ENCODE measurements at places on chromosomes 3 and 15.

DNA sequence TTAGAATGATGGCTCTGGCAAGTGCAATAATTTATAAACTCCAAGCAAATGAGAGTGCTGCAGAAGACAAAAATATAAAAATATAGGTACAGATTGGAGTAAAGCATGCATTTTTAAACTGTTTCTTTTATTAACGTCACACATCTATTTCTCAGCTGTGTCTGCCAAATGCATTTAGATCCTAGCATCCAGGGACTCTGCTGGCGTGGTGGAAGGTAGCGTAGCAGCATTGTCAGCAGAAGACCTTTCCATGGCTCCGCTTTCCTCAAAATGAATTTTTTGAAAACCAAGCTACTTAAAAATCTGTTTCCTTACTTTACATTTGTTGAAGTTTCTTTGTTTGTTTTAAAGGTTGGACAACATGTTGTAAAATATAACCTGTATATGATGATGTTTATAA lies 16.3 kb upstream of the ATP10A start:
- DNase-seq: no peak

GRCh38 chr3:193605876-193606275 lies 12.9 kb downstream of the OPA1 start:
- peak; percentile 87 for DNase-seq

DNA sequence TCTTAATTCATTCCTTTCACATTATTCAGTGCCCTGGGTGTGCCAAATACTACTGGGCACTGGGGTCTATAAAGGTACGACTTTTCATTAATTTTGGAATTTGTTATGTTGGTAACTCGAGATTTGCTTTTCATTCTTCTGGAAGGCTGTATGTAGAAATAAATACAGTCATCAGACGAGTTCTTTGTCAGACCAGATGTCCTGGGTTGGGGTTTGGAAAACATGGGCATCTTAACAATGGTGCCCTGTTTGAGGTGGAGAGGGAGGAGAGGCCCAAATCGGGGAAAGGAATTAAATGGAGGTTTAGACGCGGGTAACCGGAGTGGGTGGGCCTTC lies 662 bp upstream of the GLCE start:
- no peak for DNase-seq

DNA sequence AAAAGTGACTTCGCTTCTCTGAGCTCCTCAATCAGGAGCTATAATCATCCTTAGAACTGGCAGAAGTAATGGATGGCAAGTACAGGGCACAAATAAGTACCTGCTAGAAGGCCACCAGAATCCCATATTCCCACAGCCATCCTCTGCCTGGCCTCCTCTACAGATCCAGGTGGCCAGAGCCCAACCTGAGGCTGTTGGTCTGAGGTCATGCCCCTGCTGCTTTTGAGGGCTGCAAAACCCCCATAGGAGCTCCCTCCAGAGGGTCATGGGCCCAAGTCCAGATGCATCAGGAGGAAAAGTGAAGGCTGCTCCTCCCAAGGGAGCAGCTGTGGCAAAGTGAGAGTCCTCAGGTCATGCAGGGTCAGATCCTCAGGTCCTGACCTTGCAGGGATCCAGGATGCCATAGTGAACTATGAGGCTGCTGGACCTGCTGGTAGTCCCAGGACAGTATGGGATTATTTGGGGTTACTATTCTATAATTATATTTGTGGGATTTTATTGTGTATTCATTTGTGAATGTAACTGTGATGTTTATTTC lies 3.0 kb upstream of the PLCD1 start:
- DNase-seq: no peak

- no peak for DNase-seq
Observed at GRCh38 chr3:188778091-188778852, 393.5 kb upstream of the TPRG1 start.

GRCh38 chr15:60591496-60592370 lies 112.8 kb upstream of the ICE2 start:
- no peak for DNase-seq

- peak; percentile 58 for DNase-seq
Observed at GRCh38 chr15:65818927-65819562, 27.0 kb upstream of the DENND4A start.

DNA sequence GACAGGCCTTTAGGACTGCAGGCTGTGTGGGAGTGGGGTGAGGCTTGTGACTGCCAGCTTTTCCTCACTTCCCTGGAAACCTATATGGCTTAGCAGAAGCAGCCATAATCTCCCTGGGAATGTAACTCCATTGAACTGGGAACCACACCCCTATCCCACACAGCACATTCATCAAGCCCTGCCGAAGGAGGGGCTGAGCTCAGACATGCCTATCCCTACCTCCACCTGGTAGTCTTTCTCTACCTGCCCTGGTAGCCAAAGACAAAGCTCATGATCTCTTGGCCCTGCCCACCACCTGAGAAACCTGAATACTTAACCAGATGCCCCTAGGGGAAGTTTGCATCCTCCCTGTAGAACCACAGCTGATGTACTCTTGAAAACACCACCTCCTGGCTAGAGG lies 219.8 kb downstream of the UNC13C start:
- no peak for DNase-seq

GRCh38 chr15:55515491-55515890 lies 7.5 kb upstream of the DNAAF4 start:
- no peak for DNase-seq

DNA sequence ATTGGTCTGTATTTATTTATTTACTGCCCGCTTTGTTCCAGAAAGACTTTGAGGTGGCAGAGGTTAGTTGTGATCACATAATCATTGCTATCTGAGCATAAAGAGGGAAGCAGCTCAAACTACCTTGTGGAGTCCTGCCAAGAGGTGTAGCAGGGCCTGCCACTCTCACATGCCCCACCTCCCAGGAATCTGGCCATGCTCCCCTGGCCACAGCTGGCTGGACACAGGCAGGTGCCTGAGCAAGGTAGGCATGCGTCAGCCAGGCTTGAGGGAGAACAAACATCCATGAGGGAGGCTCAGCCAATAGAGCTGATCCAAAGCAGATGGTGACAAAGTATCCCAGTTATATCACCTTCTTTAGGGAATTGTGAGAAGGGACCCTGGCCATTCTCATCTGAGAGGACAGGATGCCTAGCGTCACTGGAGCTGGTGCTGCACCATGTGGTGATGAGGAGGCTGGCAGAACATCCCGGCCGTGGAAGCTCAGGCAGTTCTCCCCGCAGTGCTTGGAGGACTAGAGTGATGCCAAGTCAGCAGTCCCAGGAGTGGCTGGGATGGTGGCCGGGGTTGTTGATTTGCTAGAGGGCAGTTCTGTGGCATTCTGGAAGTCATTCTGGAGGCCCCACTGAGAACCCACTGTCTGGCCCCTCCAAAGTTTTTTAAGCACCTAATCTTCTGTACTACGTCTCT lies 6.8 kb upstream of the POLG start:
- DNase-seq: no peak

GRCh38 chr3:151962912-151963311 lies 89.5 kb downstream of the SUCNR1 start:
- no peak for DNase-seq

- no peak for DNase-seq
Observed at GRCh38 chr3:156670077-156670476, 4.3 kb upstream of the TIPARP start.

- no peak for DNase-seq
Observed at GRCh38 chr3:106115557-106115956, 246.7 kb upstream of the CBLB start.

- no peak for DNase-seq
Observed at GRCh38 chr3:35487376-35487775, 151.9 kb upstream of the ARPP21 start.

- DNase-seq: no peak
Observed at GRCh38 chr3:130423064-130423463, 77.6 kb downstream of the COL6A5 start.

DNA sequence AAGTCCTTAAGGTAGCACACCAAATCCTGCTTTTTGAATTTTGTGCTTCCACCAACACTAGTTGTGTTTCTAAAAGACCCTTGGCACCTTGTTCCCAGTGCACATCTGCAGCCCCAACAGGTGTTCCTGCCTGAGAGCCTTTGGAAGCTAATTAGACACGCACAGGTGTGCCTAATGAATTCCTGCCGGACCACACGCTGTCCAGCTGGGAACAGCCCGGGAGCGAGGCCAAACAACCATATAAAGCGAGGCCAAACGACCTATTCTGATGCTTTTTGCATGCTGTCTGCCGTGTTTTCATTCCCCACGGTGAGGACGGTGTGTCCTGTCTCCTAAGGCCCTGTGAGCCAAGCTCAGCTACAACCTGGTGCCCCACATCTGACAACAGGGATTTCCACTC lies 99.5 kb downstream of the ATG7 start:
- DNase-seq: no peak

- no peak for DNase-seq
Observed at GRCh38 chr3:186814100-186814499, 7.8 kb upstream of the RFC4 start.

- DNase-seq: no peak
Observed at GRCh38 chr3:46655271-46655670, 38.2 kb downstream of the ALS2CL start.

GRCh38 chr3:28547677-28548076 lies 199.1 kb upstream of the AZI2 start:
- no peak for DNase-seq

GRCh38 chr15:29731865-29732264 lies 90.4 kb downstream of the TJP1 start:
- no peak for DNase-seq

DNA sequence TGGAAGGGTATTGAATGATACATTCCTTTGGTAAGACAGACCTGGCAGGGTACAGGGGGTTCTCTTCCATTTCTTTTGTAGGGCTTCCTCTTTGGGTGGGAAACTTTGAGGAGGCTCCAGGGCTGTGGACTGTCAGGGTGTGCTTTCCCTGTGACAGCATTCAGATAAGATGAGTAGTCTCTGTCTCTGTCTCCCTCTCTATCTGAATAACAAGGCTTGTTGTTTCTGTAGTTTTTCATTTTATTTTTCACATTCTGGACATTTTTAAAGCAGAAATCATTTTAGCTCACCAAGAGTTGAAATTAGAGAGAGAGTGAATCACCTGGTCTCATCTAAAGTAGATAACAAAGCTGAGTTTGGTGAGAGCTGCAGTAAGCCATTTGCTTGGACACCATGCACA lies 100.8 kb upstream of the TPM1 start:
- DNase-seq: no peak

- no peak for DNase-seq
Observed at GRCh38 chr15:29156521-29156920, 113.1 kb downstream of the NSMCE3 start.

GRCh38 chr3:47267490-47267824 lies 15.1 kb downstream of the KIF9 start:
- DNase-seq: no peak

- no peak for DNase-seq
Observed at GRCh38 chr15:65408324-65409035, 14.3 kb downstream of the IGDCC4 start.

- DNase-seq: no peak
Observed at GRCh38 chr15:77219841-77220240, 148.9 kb upstream of the TSPAN3 start.

GRCh38 chr15:75178171-75178937 lies 23.3 kb upstream of the C15orf39 start:
- DNase-seq: no peak

Measured in hematopoietic multipotent progenitor cell treated with erythropoietin and hydrocortisone succinate and interleukin-3 and kit ligand, for 15 days (in vitro differentiated cells).